H1 (cell line): ENCODE measurements at places on chromosomes 3 and 15.

- no peak overlapping the region for H3K27ac ChIP-seq
- no peaks in the 10 kb centered on the region for H3K27me3 ChIP-seq
- no peaks in the 10 kb centered on the region for H3K36me3 ChIP-seq
- peaks cover 5% of the 10 kb centered on the region; the same call in 1 of the 2 replicates for H3K4me1 ChIP-seq
- no peak for DNase-seq
Observed at GRCh38 chr3:133032301-133032700, 5.9 kb upstream of the TMEM108 start.

DNA sequence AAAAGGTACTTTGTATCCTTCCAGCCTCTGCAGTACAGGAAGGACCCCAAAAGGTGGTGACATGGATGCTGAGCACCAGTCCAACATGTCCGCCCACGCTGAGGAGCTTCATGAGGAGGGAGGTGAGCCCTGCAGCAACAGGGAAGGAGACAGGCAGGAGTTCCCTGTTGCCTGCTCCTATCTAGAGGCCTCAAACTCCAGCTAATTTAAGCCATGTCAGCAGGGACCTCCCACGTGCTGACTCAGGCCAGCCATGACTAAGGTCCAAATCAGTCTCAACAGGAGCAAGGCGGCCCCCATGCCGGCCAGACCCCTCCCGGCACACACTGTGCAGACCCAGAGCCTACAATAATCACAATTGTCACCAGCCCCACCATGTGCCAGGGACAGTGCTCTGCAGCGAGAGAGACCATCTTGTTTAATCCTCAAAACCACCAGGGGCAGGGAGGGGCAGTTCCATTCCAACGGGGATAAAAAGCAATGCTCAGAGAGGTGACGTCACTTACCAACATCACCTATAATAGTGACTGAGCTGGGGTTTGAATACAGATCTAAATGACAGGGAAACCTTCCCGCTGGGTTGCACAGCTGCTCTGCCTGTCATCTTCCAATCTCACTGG lies 54.5 kb upstream of the GATA2 start:
- no peak overlapping the region for H3K4me3 ChIP-seq
- no peak for DNase-seq
- H3K27me3 ChIP-seq, result no peaks in the 10 kb centered on the region
- no peak overlapping the region; the same call in 1 of the 2 replicates for H3K27ac ChIP-seq
- no peaks in the 10 kb centered on the region for H3K4me1 ChIP-seq

- H3K36me3 ChIP-seq, result no peaks in the 10 kb centered on the region
- H3K4me3 ChIP-seq, result no peak overlapping the region
- H3K27me3 ChIP-seq, result no peaks in the 10 kb centered on the region
- DNase-seq, result no peak
Observed at GRCh38 chr3:10353160-10353559, 32.2 kb upstream of the SEC13 start.

GRCh38 chr3:120928991-120929390 lies 21.0 kb downstream of the STXBP5L start:
- no peaks in the 10 kb centered on the region for H3K27me3 ChIP-seq
- no peak overlapping the region for H3K27ac ChIP-seq
- no peak for DNase-seq
- no peak overlapping the region for H3K4me3 ChIP-seq
- no peaks in the 10 kb centered on the region for H3K36me3 ChIP-seq

DNA sequence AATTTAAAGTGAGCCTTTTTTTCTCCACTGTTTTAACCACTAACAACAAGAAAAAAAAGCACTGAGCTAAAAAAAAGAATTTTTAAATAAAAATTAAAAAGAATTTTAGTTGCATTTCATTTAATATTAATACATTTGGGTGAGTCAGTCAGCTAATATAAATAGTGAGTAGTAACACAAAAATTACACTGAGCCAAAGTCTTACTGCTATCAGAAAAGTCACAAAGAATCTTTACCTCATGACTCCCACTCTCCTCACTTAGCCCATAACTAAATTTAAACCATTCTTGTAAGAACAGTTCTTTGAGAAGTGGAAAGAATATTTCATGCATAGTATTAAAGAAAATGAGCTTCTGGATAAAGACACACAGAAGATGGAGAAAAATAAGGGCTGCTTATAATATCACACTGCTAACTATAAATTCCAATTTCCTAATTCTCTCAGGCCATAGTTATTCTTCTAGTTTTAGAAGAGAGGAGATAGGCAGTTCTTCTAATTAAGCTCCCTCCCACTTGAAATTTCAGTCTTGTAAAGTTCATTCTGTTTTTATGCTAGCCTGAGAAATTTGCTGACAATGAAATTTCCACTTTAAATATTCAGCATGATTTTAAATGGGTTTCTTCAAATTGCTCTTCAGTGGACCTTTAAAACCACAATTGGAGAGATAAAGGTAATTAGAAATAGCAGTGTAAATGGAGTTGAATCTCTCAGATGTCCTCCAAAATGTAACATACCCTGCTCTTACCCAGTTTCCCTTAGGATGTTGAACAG lies 17.6 kb downstream of the SHQ1 start:
- H3K4me1 ChIP-seq, result no peaks in the 10 kb centered on the region
- H3K36me3 ChIP-seq, result no peaks in the 10 kb centered on the region
- H3K27me3 ChIP-seq, result no peaks in the 10 kb centered on the region
- no peak overlapping the region for H3K4me3 ChIP-seq
- H3K27ac ChIP-seq, result no peak overlapping the region

DNA sequence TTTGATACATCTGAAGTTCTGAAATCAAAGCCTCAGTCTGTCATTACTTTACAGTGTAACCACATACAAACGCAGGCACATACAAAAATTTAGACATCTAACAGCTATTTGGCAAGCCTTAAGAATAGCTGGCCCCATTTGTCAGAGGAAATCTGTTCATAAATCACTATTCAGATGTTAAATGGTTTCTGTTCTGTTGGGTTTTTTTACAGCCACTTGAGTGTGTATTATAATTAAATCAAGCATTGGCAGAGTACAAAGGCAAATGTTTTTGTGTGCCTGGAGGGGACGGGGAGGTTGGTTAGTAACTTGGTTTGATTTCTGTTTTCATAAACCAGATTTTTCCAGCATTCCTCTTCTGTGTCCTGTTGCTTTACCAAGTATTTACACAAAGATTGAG lies 24.1 kb downstream of the PIGB start:
- H3K4me1 ChIP-seq, result peaks cover 6% of the 10 kb centered on the region
- H3K36me3 ChIP-seq, result no peaks in the 10 kb centered on the region
- no peak overlapping the region for H3K27ac ChIP-seq
- no peak for DNase-seq
- no peaks in the 10 kb centered on the region for H3K27me3 ChIP-seq
- no peak overlapping the region for H3K4me3 ChIP-seq

GRCh38 chr15:49904296-49904695 lies 214.7 kb downstream of the ATP8B4 start:
- H3K4me1 ChIP-seq, result no peaks in the 10 kb centered on the region
- H3K27me3 ChIP-seq, result no peaks in the 10 kb centered on the region
- DNase-seq, result no peak
- H3K36me3 ChIP-seq, result no peaks in the 10 kb centered on the region

DNA sequence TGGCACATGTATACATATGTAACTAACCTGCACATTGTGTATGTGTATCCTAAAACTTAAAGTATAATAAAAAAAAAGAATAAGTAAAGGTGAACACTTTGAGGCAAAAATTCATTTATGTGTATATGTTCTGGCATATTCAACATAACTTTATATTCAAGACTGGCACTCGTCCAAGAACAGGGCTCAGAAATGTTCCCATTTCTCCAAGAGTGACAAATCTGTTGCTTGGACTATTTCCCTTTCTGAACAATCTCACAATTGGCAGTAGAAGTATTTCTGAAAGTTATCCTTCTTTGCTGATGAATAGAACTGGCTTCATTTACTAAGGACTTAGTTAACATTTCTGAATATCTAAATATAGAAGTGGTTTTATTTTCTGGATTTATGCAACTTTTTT lies 212.8 kb downstream of the ADAMTSL3 start:
- no peak for DNase-seq
- H3K27me3 ChIP-seq, result no peaks in the 10 kb centered on the region
- no peaks in the 10 kb centered on the region for H3K36me3 ChIP-seq
- no peaks in the 10 kb centered on the region for H3K4me1 ChIP-seq
- H3K27ac ChIP-seq, result no peak overlapping the region

DNA sequence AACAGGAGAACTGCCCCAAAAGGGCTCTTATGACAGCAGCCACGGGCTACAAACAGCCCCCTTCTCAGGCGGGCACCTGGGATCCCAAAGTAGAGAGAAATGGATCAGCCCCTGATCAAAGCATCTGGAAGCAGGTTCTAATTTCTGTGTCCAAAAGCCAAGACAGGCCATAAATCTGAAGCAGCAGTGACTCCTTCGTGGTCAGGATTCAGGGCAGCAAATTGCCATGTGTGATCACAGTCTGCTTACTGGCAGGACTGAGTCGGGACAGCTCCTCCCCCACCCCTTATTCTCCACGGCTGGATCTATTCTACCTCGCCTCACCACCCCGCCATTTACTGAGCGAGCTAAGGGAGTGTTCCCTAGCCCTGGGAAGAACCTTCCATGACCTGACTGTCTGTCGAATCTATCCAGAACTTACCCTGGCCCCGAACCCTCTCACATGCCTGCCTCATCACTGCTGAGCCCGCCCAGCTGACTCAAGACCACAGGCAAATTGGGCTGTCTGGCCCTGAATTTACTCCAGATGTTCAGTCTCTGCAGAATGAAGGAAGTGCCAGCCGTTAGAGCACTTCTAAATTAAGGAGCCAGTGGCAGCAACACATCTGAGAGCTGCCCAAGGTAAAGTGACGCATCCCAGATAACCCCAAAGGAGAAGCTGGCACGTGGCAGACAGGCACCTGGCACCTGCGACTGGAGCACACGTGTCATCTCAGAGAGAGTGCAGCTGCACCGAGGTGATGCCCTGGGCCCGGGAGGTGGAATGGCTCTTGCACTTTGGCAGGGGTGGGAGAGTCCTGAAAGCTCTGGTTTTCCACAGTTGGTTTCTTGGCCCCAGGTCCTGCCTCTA lies 1.3 kb downstream of the LRRC15 start:
- DNase-seq, result no peak
- H3K4me3 ChIP-seq, result no peak overlapping the region
- peaks cover 2% of the 10 kb centered on the region for H3K27me3 ChIP-seq
- peaks cover 3% of the 10 kb centered on the region for H3K4me1 ChIP-seq
- no peak overlapping the region for H3K27ac ChIP-seq

GRCh38 chr3:63467392-63467791 lies 185.1 kb upstream of the SNTN start:
- H3K4me1 ChIP-seq, result no peaks in the 10 kb centered on the region
- no peak overlapping the region for H3K27ac ChIP-seq
- no peak for DNase-seq
- no peak overlapping the region for H3K4me3 ChIP-seq

DNA sequence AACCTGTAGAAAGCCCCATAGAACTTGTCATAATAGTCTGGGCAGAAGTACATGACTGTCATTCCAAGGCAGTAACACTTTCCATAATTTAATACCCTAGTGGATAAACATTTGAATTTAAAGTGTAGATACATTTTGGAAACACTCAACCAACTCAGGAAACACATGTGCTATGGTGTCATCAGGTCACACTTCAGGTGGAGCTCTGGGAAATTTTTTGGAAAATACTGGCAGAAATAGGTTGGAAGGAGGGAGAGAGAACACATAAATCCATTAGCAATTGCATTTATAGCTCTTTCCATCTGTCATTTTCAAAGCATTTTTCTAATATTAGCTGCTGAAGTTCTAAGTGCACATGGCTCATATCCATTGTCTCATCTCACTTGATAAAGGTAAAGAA lies 135.7 kb downstream of the MEIS2 start:
- H3K4me1 ChIP-seq, result no peaks in the 10 kb centered on the region
- no peak overlapping the region for H3K27ac ChIP-seq
- no peak for DNase-seq
- no peaks in the 10 kb centered on the region for H3K27me3 ChIP-seq
- no peaks in the 10 kb centered on the region for H3K36me3 ChIP-seq
- H3K4me3 ChIP-seq, result no peak overlapping the region

DNA sequence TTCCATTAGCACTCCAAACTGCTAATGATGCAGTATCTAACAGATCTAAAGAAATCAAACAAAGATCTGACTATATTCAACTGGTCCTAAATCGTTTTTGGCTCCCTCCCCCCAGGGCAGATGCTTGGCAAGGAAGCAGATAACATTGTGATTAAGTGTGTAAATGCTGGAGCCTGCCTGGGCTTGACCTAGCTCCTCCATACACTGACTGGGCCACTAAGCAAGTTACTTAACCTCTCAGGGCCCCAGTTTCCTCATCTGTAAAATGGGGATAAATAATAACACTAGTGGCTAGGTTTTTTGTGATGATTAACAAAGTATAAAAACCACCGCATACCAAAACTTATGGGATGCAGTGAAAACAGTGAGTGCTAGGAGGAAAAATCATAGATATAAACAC lies 9.2 kb downstream of the EID1 start:
- H3K27ac ChIP-seq, result no peak overlapping the region
- no peak overlapping the region for H3K4me3 ChIP-seq
- no peaks in the 10 kb centered on the region for H3K4me1 ChIP-seq
- no peaks in the 10 kb centered on the region for H3K27me3 ChIP-seq
- DNase-seq, result no peak

- H3K27ac ChIP-seq, result peak overlapping the region; percentile 19; the same call in 1 of the 2 replicates
- H3K4me1 ChIP-seq, result no peaks in the 10 kb centered on the region
- peak overlapping the region; percentile 36 for H3K4me3 ChIP-seq
- DNase-seq, result no peak
- H3K36me3 ChIP-seq, result no peaks in the 10 kb centered on the region
Observed at GRCh38 chr3:98902351-98902740, 851 bp upstream of the DCBLD2 start.

GRCh38 chr15:65050270-65050669 lies 5.1 kb downstream of the SLC51B start:
- H3K27me3 ChIP-seq, result no peaks in the 10 kb centered on the region; the same call in 1 of the 2 replicates
- H3K36me3 ChIP-seq, result no peaks in the 10 kb centered on the region
- no peaks in the 10 kb centered on the region for H3K4me1 ChIP-seq
- H3K4me3 ChIP-seq, result no peak overlapping the region
- no peak overlapping the region for H3K27ac ChIP-seq

DNA sequence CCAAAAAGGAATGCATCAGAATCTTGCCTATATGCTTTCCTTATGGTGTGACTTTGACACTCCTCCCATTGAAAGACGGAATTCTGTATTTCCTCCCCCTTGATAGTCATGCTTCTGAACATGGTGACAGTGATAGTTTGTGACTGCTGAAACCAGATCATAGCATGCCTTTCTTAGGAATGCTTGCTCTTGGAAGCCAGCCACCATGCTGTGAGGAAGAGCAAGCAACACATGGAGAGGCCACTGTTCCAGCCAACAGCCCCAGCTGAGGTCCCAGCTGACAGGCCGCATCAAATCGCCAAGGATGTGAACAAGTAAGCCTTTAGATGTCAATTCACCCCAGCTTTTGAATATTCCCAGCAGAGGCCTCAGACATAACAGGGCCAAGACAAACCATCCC lies 100.1 kb downstream of the IGF2BP2 start:
- H3K4me1 ChIP-seq, result peaks cover 34% of the 10 kb centered on the region
- H3K27ac ChIP-seq, result no peak overlapping the region
- no peaks in the 10 kb centered on the region for H3K27me3 ChIP-seq

- H3K4me1 ChIP-seq, result no peaks in the 10 kb centered on the region
- H3K27ac ChIP-seq, result no peak overlapping the region
- no peak for DNase-seq
- H3K36me3 ChIP-seq, result no peaks in the 10 kb centered on the region
- no peak overlapping the region for H3K4me3 ChIP-seq
- H3K27me3 ChIP-seq, result no peaks in the 10 kb centered on the region
Observed at GRCh38 chr15:55124616-55125015, 72.1 kb downstream of the RSL24D1 start.
